Dorsolateral prefrontal cortex (tissue), 122 donors: ENCODE measurements at places on chromosomes 11 and 22.

GRCh38 chr11:27532652-27533325 lies 26.2 kb upstream of the LIN7C start:
- DNase-seq, result no peak

DNA sequence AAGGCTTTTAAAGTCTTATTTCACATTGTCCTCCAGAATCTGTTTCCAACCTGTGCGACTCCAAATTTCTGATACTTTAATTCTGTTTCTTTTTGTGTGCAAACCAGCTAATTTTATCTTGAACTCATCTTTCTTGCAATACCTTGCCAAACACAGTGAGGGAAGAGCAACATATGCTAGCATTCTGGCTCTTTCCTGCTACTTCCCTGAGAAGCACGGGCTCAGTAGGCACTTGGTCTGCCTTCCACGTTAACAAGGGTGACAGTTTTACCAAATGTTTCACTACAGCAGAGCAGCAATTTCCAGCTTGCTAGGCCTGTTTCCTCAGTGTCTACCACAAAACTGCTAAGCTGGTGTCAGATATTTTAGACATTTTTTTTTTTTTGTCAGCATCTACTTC lies 405.8 kb downstream of the NTM start:
- no peak for DNase-seq

DNA sequence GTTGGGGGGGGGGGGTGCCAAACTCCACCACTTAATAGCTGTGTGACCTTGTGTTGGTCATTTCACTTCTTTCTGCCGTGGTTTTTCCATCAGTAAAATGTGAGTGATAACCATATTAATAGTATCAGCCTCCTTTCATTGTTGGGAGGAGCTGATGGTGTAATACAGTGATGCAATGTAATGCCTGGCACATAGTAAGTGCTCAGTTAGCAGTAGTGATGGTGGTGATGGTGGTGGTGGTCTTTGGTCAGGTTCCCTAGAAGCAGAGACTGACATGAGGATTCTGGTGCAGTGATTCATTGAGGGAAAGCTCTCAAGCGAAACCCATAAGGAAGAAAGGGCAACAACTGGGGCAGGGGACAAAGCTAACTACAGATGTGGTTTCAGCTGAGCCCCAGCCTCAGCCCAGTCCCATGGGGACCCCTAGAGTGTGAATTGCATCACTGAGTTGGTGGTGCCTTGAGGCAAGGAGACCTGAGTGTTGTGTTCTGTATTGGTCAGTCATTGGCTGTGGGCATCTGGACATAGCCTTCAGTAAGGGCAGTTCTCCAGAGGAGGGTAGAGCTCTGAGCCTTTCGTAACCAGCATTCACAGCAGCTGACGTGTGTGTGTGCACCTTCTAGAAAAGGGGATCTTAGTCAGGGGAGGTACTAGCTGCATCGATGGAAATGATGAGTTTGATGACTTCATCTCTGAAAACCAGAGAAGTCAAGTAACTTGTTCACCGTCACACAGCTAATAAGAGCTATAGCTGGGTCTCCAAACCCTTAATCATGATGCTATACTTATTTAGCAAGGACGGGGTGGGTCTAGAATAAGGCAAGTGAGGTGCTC lies 93.6 kb upstream of the CRYBB3 start:
- no peak for DNase-seq

- DNase-seq, result no peak
Measured at GRCh38 chr22:28736301-28737155, 5.1 kb downstream of the CHEK2 start.

- DNase-seq, result no peak
Measured at GRCh38 chr11:118027694-118028093, 41.5 kb downstream of the IL10RA start.

DNA sequence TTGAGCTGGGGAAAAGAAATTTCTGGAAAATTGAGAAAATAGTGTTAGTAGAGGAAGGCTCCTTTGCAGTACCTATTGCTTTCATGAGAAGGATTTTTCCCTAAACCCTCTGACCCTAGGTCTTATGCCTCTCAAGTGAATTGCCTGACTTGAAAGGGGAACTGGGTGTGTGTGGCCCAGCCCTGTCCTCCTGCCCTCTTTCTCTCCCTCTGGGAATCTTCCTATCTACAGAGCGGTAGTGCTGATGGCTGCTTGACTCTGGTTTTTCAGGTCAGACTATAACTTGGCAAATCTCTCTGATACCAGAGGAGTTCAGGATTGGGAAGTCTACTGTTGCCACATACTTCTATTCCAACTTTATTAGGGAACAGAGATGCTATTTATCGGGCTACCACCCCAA lies 19.2 kb downstream of the CAVIN3 start:
- no peak for DNase-seq

- DNase-seq, result no peak
Measured at GRCh38 chr11:75560644-75561043, 1.4 kb upstream of the SERPINH1 start.

- DNase-seq, result no peak
Measured at GRCh38 chr11:46902694-46903093, 15.7 kb downstream of the LRP4 start.

- DNase-seq, result no peak
Measured at GRCh38 chr11:8098361-8098760, 17.4 kb downstream of the TUB start.

DNA sequence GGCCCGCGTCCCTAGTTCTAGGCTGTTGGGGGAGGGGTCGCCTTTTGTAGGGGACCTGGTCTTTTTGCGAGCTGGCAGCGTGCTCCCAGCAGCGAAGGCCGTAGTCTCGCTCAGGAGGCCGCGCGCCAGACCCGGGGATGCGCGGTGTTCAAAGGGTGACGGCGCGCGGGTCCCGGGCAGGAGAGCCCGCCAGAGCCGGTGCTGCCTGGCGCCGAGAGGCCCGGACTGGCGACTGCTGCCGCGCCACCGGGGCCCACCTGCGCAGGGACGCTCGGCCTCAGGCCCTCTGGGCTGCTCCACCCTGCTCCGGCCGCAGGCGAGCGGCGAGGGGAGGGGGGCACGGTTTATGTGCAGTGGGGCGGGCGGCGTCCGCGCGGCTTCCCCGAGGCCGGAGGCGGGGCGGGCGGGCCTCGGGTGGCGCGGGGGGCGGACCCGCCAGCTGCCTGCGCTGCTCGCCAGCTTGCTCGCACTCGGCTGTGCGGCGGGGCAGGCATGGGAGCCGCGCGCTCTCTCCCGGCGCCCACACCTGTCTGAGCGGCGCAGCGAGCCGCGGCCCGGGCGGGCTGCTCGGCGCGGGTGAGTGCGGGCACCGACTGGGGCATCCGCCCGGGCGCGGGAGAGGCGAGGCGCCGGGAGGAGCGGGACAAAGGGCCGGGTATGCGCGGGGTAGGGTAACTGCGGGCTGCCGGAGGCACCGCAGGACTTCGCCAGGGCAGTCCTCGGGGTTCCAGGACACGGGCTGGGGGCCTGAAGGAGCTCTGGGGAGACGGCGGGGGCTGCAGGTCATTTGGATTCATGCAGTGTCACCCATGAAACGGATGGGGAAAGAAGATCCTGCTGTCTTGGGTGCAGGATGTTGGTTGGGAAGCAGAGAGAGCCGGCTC lies at the start of gene PRSS23:
TSS of gene PRSS23 (plus strand) at position 467 of the 884 bp plus-strand sequence. CDS start 7,102 bp downstream, outside the sequence.
- DNase-seq, result peak; percentile 24

- DNase-seq, result no peak
Measured at GRCh38 chr11:116782728-116783127, 5.1 kb downstream of the ZPR1 start.

GRCh38 chr22:43625242-43625641 lies 186.9 kb downstream of the EFCAB6 start:
- no peak for DNase-seq
